ENCODE measurements at places on chromosomes 4 and X.

- DNase-seq, result no peak
These were observed 286.4 kb downstream of the BCOR start for GRCh38 chrX:39811376-39811775.

GRCh38 chr4:101864660-101865059, 74.1 kb downstream of the BANK1 start:
- no peak for DNase-seq

GRCh38 chrX:110219920-110220319, 98.0 kb downstream of the AMMECR1 start:
- no peak for DNase-seq

DNA sequence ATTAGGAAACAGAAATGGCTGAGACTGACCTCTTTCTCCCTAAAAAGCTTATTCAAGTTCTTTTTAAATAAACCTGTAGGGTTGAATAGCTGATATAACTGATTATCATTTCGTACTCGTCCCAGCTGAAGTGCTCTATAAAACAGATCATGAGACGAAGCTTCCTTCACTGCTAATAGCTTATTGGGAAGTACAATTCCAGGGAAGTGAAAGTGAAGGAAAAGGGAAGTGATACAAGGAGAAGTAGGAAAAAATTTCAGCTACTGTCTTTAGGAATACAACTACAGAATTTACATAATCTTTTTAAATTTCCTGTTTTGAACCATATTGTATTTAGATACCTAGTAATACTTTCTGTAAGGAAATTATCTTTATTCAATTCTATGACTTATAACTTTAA, 103.0 kb downstream of the SNCA start:
- DNase-seq, result no peak

GRCh38 chrX:114710571-114710970, 126.7 kb downstream of the HTR2C start:
- no peak for DNase-seq

DNA sequence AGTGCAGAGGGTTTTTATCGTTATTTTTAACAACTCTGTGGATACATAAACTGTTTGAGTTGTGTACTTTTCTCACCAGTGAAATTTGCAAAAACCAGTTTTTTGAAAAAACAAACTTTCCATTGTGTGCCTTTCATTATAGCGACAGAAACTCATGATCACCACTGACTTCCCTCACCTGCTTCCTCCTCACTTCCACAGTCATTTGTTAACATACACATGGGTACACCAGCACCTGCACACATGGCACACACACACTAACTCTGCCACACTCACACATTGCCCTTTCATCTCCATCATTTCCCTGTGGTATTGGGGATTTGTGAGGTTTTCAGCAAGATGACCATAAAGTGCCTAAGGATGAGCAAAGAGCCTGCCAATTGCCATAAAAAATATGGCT, 20.6 kb downstream of the CLDN22 start:
- DNase-seq, result no peak

GRCh38 chrX:118498351-118498750, 2.7 kb downstream of the DOCK11 start:
- DNase-seq, result no peak

DNA sequence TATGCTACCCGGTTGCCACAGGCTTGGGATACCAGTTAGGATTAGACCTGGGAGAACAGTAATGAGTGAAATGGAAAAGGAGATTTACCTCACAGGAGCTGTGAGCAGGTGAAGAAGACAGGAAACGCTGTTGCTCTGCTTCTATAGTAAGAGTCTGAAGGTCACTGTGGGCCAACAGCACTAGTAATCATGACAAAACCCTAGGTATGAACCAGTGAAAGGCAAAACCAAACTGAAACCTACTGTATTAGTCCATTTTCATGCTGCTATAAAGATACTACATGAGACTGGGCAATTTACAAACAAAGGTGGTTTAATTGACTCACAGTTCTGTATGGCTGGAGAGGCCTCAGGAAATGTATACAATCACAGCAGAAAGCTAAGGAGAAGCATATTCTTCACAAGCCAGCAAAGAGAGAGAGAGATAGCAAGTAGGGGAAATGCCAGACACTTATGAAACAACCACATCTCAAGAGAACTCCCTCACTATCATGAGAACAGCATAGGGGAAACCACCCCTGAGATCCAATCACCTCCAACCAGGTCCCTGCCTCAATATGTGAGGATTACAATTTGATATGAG, 736.7 kb upstream of the INTU start:
- DNase-seq, result no peak

DNA sequence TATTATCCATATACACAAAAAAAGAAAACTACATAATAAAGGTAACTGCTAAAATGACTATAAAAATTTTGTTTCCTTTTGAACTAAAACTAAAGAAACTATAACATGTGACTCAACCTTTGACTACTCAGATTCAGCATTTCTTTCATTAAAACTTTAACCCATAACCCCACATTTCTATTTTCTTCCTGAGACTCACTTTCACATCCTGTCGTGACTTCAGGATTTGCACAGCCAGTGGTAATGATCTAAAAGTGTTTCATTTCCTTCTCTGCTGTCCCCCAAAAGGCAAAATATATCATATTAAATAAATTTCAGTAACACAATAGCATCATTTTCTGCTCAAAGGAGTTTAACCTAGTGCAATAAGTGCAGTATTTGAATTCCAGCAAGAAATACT, 1022.4 kb upstream of the DIAPH2 start:
- DNase-seq, result no peak

DNA sequence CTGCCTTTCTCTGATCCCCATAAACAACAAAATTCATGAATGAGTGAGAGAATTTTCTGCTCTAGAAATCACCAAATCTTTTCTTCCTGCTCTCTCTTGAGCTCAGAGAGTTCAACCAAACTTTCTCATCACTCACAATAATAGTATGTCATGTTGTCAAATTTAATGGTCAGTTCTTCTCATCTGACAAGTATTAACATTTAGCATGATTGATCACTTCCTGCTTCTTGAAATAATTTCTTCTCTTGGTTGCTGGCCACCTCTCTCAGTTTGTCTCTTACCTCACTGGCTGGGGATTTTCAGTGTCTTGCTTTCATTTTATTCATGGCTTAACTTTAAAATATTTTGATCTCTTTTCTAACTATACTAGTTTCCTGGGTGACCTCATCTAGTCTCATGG, 25.5 kb upstream of the FGF5 start:
- DNase-seq, result no peak

DNA sequence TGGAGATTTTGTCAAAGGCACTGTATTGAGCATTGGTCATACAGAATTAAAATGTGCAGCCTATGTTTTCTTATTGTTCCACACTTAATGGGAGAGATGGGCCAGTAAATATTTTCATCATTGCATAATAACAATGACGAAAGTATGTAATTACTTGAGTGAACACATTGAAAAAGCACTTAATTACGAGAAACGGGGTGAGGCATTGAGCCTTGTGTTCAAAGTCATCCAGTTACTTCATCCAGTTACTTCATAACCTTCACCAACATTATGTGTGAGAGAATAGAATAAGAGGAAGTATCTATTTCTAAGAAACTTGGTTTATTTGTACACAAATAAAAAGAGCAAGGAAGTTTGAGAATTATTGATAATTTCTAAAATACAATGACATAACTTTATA, 1427.0 kb downstream of the ADGRL3 start:
- DNase-seq, result no peak

DNA sequence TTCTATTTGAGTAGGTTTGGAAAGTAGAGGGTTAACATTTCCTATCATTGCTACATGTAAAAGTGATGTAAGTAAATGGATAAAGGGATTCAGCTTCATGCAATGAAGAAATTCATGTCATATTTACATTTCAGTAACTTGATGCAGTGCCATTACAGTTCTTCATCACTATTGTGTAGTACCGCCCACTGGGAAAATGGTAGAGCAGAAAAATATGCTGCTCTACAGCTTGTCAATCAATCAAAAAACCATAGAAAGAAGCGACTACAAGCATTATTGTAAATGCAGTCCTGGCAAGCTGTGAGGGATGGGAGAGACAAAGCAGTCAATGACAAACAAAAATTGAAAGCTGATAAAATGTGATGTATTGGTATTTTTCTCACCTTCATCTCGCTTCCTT, 1597.9 kb downstream of the RPA4 start:
- no peak for DNase-seq

- DNase-seq, result no peak
These were observed 73.3 kb downstream of the NCAPG start for GRCh38 chr4:17884063-17884462.

DNA sequence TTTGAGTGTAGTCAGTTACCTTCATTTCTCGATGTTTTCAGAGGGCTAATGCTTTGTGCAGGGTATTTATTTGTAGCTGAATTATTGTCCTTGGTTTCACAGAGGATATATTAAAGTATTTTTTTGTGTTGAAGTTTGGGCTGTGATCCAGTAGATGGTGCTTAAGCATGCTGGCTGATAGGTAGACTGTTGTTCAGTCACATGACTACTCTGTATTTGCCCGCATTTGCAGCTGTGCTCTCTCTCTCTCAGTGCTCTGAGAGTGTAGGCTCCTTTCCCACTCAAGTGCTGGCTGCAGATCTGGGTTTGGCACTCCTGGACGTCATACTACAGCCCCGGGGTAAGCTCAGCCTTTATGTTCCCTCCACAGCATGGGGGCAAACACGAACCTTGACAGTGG, 21.7 kb downstream of the RAB40AL start:
- no peak for DNase-seq

DNA sequence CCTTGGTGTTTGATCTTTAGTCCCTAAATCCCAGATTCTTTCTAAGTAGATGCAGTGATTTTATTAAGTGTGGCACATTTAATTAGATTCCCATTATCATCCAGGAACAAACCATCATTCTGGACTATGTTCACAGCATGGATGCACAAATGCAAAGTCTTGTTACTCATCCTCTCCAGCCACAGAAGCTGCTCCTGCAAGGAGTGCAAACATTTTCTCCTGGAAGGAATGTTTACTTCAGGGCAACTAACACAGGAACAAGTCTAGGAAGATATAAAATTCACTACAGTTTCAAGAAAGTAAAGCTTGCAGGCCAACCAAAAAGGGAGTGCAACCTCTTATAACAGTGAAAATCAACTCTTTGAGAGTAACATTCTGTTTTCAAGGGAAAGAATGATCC, 106.0 kb downstream of the IQCM start:
- no peak for DNase-seq

GRCh38 chrX:115561605-115562479, 868 bp downstream of the PLS3 start:
- no peak for DNase-seq

DNA sequence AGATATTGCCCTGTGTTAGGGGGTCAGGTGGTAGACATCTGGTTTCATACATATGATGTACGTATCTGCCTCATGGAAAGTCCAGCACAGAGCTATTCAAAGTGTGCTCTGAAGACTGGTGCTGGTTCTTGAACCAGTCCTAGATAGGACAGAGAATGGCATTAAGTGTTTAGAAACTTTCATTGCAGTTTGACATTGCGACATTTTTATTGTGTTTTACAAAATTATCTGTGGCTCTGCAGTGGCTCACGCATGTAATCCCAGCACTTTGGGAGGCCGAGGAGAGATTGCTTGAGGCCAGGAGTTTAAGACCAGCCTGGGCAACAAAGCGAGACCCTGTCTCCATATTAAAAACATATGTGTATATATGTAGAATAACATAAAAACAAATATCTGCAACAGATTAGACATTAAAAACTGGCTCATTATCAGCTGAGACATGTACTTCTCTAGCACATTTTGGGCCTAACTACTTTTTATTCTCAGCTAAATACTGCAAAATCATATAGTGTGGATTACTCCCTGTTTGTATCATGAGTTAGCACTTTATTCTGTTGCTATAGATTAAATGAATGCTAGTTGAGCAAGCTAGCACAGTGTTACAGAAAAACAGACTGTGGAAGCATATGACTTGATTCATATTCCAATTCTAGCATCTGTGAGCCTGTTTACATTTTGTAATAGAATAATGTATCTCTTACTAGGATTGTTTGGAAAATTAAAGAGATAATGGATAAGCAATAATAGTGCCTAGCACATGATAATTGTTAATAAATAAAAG, 57.1 kb downstream of the USP9X start:
- no peak for DNase-seq

DNA sequence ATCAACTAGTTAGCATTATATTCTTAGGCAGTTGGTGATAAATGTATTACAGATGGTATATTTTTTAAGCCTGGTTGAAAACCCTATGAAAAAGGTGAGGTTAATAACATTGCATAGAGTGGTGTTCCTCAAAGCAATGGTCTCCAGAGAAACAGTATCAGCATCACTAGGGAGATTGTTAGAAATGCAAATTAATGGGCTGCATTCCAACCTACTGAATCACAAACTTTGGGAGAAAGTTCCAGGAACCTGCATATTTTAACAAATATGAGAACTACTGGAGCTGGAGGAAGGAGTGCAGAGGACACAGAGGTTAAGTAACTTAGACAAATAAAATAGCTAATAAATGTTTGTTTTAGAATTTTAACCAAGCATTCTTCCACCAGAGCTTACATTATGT, 166.9 kb upstream of the PCDH10 start:
- DNase-seq, result no peak

GRCh38 chrX:73270753-73271152, 56.1 kb upstream of the NAP1L2 start:
- DNase-seq, result no peak

DNA sequence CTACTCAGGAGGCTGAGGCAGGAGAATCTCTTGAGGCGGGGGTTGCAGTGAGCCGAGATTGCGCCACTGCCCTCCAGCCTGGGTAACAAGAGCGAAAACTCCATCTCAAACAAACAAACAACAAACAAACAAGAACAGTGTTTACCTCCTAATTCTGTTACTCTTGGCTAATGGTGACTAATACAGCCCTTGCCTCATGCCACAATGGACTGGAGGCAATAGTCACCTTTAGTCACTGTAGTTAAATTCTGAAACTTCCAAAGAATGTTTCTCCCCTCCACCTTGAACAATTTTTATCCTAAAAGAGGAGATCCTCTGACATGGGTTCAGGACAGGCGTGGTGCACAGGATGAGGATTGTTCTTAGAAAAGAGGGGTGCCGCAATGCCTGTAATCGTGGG, 241.2 kb upstream of the CTSO start:
- DNase-seq, result no peak

DNA sequence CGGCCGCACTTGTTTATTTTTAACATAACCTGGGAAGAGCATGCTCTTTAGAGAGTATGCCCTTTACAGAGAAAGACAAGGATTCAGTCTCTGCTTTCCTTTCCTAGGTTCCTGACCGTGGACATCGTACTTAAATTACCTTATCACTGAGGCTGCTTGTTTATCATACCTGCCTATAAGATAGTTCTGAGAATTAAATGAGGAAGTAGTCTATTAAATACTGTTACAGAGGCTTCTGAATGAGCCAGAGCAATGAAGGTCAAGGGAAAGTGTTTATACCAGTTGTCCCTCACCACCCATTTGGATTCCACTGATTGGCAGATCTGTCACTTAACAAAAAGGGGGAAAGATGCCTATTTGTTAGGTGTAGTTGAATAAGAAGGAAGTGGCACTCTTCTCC, 10.0 kb downstream of the TXLNG start:
- no peak for DNase-seq

DNA sequence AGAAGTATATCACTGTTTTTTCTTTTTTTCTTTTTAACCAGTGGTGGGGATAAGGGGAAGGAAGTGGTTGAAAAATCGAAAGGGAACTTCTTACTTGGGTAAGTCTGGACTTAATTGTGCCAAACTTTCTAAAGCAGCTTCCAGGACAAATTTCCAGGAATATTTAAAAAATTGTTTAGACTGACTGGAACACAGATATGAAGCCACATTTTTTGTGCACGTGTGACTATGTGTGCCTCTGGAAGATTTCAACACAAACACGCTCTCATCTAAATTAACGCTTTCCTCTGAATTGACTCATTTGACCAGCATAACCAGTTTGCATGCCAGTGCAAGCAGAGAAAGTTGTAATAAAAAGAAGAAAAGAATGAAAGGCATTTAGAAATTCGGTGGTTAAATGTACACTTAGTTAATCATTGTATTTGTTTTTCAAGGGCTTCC, 18.8 kb upstream of the YTHDC1 start:
- no peak for DNase-seq
